ENCODE measurements at places on chromosomes 5 and 9. TPM values are rescaled to one million over a fixed set of nuclear protein-coding genes. Genes with fewer than 3 reads are reported as not detected.

DNA sequence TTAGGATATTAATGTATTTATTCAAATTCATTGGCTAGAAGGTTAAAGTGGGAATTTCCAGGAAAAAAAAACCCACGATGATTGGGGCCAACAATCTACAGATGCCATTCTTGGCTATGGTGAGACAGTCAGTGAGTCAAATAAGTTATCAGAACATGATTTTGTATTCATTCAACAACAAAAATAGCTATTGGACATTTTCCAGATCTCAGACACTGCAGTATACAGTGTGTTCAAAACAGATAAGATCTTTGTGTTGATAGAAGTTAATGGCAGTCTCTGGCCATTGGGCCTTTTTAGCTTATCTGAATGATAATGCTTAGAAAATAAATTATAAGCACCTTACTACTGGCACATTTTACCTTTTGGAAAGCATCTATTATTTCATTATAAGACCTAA, 547.7 kb downstream of the MAT2B start:
- no peak for DNase-seq

Gene ARL14EPL
- total RNA-seq: not detected

GRCh38 chr9:93869863-93870262, 85.3 kb downstream of the BARX1 start:
- DNase-seq: no peak

DNA sequence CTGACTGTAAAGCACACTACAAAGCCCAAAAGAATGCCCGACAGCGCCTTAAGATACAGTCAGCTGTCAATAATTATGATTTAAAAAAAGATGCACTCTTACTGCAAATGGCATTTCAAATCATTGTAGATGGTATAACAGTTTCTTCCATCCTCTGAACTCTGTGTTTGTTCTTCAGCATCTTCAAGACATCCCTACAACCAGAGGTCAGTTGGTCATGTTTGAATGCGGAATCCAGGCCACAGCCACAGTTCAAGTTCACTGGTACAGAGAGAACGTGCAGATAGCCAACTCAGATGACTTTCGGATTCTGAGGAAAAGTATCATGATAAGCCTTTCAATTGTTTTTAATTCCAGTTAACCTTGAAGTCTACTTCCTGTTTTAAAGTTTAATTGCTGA, 8.7 kb upstream of the MYOT start:
- DNase-seq: no peak

DNA sequence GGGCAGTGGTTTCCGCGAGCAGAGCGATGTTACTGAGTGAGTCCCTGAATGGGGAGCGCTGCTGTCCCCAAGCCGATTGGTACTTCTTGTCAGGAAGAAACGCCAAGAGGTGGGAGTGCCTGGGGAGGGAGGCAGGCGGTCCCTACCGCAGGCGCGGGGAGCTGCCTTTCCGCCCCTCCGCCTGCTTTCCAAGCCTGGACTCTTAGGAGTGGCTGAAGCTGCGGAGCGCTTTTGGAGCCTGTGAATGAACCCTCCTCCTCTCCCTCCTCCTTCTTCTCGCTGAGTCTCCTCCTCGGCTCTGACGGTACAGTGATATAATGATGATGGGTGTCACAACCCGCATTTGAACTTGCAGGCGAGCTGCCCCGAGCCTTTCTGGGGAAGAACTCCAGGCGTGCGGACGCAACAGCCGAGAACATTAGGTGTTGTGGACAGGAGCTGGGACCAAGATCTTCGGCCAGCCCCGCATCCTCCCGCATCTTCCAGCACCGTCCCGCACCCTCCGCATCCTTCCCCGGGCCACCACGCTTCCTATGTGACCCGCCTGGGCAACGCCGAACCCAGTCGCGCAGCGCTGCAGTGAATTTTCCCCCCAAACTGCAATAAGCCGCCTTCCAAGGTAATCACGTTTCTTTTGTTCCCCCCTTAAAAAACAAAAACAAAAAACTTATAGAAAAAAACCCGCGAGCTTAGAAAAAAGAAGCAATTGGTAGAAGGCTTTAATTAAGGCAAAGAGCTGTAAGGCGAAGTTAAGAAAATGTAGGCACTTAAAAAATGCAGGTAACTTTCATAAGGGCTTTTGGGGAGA, at the start of gene VCAN:
Gene VCAN (plus strand): TSS at position 340 of the 808 bp plus-strand sequence. CDS start 11,775 bp downstream, outside the sequence.
- DNase-seq: peak; percentile 45

GRCh38 chr5:2709976-2710689, 41.3 kb downstream of the IRX2 start:
- DNase-seq: no peak

GRCh38 chr9:22100626-22101025, 91.5 kb upstream of the CDKN2B start:
- no peak for DNase-seq

Gene KCNIP1
- 1.5 TPM for total RNA-seq

Gene PCDHA12
- total RNA-seq: 10.0 TPM

DNA sequence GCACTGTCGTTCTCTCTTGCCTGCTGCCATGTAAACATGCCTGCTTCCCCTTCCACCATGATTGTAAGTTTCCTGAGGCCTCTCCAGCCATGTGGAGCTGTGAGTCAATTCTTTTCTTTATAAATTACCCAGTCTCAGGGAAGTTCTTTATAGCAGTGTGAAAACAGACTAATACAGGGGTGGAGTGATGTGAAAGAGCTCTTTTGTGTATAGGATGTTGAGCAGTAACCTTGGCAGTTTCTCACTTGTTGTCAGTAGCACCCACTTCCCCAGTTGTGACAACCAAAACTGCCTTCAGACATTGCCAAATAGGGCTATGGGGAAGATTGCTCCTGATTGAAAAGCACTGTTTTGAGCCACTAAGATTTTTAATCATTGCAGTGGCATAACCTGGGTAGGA, 552.2 kb upstream of the ZNF462 start:
- no peak for DNase-seq

DNA sequence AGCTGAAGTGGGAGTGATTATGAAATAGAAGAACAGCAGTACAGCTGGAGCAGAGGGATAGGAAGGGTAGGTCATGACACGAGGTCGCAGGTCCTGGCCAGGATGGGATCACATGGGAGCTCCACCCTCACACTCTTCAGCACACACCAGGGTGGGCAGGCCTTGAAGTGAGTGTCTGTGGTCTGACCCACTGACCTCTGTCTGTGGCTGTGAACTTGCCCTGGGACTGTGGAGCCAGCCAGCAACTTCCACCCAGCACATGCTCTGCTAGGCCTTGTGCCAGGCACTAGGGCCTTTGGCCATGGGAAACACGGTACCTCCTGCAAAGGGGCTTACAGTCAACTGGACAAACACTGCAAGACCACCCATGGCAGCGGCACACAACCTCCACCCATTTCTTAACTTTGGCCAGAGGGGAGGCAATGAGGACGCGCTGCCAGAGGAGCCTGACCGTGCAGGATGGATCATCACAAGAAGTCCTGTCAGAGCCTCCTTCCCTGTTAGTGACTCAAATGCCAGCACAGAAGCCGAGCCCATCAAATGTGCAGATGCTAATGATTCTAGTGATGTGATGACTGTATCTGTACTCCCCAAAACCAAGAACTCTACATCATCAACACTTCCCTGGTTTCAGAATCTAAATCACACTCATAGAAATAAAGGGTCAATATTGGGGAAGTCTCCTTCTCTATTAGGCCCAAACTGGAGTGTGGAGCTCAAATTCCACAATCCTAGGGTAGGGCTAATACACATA, 113.6 kb downstream of the DPYSL3 start:
- DNase-seq: peak; percentile 30

DNA sequence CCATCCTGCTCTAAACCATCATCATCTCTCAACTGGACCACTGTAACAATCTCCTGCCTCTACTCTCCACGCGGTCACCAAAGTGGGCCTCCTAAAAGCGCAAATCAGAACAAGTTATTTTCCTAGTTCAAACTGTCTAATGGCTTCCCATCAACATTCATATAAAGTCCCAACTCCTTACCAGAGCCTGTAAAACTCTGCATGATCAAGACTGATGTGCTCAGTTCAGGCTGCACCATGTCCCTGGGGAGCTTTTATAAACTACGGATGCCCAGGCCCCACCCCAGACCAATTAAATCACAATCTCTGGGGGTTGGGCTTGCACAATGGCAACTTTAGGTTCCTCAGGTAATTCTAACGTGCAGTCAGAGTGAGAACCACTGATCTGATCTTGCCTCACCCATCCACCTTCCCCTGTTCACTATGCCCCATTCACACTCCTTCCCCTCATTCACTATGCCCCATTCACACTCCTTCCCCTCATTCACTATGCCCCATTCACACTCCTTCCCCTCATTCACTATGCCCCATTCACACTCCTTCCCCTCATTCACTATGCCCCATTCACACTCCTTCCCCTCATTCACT, 129.2 kb downstream of the DCP2 start:
- no peak for DNase-seq

Gene DND1
- 2.5 TPM for total RNA-seq

Gene PCDHA4
- 8.0 TPM for total RNA-seq

Gene GRM6
- total RNA-seq: not detected

GRCh38 chr9:107548298-107549142, 59.0 kb upstream of the KLF4 start:
- DNase-seq: no peak

Gene TMEM267
- 8.6 TPM for total RNA-seq

Gene FCN2
- total RNA-seq: 2.6 TPM

GRCh38 chr5:14925326-14925725, 53.7 kb upstream of the ANKH start:
- no peak for DNase-seq

All from mucosa of gallbladder (tissue), 1 donor.